ENCODE measurements at places on chromosomes 6 and 20. TPM values are rescaled to one million over a fixed set of nuclear protein-coding genes. Genes with fewer than 3 reads are reported as not detected.

Gene MTFR2
- total RNA-seq: 12.0 TPM

Gene KCNK15
- total RNA-seq: 0.59 TPM

Gene TCF19
- 13.7 TPM for total RNA-seq

Gene MUCL3
- 0.14 TPM for total RNA-seq

Gene ASIP
- total RNA-seq: not detected

Gene UNC93A
- total RNA-seq: not detected

Gene PRDM13
- total RNA-seq: 0.83 TPM

All from A549 treated with Hydrocortisone at 1 μM for 4 hours (cell line).